ENCODE measurements at places on chromosomes 7 and 10.

- DNase-seq: no peak
Measured at GRCh38 chr10:29131952-29132547, 156.8 kb upstream of the LYZL1 start.

DNA sequence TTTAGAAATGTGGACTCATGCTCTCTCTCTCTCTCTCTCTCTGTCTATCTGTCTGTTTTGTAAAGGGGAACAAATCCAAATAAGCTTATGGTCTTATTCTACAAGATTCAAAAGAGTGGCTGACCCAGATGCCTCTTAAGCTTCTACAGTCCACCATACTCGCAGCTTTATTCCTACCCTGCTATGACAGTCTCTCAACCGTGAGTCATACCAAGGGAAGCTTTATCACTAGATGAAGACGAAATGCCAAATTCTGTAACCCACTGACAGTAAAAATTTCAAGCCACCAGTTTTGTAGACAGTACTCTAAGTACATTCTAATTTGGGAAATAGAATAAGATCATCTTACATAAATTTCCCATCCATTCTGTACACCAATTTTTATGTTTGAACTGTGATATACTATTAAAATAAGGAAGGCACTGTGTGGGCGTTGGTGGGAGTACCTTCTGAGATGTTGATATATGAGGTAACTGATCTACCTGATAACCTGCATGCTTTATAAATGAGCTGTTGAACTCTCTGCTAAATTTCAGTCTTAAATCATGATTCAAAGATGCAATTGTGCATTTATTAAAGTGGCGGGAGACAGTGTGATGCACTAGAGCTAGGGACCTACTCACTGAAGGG, 153.2 kb downstream of the KLF6 start:
- no peak for DNase-seq

- no peak for DNase-seq
Measured at GRCh38 chr7:127872122-127872521, 159.1 kb downstream of the LRRC4 start.

DNA sequence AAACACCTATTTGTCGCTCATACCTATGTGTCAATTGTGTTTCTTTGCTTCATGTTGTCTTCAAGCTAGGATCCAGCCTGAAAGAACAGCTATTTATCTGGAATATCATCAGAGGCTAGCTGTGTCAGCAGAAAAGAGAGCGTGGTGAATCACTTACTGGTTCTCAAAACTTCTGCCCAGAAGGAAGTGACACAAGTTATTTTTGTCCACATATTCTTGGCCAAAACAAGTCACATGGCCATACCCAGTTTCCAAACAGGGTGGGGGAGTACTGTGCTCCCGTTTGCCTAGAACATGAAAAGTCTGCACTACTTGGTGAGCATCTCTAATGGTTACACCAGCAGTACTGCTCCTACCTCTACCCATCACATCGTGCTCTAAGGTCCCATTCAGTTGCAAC, 160.9 kb upstream of the CSTF2T start:
- peak; percentile 35 for DNase-seq

- DNase-seq: no peak
Measured at GRCh38 chr10:57621466-57621865, 646.2 kb downstream of the IPMK start.

GRCh38 chr10:47062441-47063200, 151.4 kb downstream of the PTPN20 start:
- DNase-seq: no peak

DNA sequence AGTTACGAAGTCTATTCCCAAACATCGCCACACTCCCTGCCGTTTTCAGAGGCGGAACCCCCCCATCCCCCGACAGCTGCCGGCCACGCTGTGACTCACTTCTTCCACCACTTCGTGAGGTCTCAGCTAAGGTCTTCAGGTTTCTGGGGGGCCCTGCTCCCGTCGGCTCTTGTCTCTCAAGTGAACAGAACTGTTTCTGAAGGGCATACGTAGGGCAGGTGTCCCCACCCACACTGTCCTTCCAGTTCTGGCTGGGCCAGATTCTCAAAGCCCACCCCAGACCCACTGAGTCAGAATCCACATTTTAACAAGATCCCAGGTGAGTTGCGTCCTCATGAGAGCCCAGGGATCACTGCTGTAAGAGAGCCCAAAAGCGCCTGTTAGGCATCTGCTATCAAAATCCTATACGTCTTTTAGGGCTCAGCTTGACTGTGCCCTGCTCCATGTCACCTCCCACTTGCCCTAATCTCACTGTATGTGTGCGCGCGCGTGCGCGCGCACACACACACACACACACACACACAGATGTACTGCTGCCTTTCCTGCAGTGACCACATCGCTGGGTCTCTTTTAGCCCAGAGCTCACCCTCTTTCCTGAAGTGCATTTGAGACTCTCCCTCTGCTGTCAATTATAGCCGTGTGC, 78.8 kb downstream of the PROSER2 start:
- no peak for DNase-seq

DNA sequence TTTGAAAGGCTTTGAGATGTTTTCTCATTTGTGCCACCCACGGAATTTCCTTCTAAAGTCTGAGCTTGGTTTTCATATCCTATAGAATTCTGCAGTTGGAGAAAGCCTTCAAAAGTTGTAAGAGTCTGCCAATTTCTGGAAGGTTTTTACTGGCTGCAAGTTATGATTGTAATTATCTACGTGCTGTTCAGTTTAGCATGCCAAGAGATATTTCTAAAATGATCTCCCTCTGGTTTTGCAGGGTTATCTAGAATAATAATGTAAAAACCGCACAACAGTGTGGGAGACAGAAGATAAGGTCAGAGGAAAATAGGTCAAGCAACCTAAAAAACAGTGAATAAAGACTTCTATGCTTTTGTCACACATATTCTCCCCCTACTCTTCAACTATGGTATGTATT, 69.3 kb downstream of the MTERF1 start:
- DNase-seq: no peak

DNA sequence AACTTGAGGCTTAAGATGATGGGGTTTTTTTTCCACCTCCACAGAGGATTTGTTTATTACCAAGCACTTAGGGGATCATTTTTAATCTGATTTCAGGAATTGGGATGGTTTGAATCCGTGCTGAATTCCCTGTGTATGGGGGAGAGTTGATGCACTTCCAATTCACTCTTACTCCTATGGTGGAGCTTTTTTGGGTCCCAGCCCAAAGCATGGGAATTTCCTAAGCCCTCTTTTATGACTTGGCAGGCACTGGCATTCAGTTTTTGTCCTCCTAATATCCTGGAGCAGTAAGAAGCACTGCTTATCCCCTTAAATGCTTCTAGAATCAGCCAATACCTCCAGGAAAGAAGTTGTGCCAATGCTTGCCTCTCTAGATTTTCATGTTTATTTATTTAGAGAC, 78.7 kb downstream of the HYCC1 start:
- peak; percentile 47 for DNase-seq

DNA sequence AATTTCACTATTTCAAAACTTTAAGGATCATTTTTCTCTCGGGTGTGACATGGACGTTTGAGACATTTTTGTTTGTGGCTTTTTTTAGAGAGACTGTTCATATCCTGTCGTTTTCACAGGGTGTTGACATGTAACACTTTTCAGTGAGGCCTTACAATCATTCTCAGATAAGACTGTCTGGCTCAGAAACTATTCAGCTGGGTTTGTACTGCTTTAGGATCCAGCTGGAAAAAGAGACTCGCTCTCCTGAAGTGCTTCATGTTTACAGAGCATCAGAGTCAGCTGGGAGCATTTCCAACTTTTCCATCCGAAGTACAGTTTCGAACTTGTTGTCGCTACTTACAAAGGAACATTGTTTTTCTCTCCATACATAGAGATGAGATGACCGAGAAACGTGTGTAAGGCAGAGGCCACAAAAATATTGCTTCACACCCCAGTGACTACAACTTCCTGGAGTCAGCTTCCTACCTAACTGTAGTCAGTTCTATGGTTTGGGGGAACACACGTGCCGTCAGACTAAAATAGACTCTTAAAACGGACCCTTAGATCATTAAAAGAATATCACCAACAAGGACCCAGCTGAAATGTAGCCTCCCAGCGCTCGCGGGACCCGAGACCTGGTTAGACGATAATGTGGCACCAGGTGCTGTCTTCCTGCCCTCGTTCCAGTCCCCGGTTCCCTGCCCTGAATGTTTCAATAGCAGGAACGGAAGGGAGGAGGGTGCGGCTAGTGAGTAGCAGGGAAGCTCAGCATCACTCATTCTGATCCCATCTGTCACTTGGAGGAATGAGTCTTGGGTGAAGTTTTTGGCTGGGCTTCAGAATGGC, 78.0 kb downstream of the MKI67 start:
- no peak for DNase-seq

- DNase-seq: peak; percentile 39
Measured at GRCh38 chr7:40133561-40134427, 628 bp downstream of the MPLKIP start.

- DNase-seq: no peak
Measured at GRCh38 chr7:106017657-106018056, 54.6 kb downstream of the CDHR3 start.

DNA sequence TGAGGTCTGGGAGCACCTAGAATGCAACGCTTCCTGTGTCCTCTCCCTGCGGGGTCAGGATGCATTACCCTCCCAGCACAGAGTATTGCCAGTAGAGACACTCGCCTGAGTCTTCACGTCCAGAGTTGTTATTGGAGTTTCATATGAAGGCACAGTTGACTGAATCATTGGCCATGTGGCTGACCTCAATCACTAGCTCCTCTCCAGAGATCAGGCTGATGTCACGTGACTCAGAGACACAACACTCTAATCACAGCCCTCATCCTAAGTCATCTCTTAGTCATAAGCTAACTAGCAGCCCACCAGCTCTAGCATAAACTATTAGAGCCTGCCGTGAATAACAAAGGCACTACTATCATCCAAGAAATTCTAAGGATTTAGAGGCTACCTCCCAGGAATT, 107.8 kb downstream of the HECW1 start:
- peak; percentile 45 for DNase-seq

DNA sequence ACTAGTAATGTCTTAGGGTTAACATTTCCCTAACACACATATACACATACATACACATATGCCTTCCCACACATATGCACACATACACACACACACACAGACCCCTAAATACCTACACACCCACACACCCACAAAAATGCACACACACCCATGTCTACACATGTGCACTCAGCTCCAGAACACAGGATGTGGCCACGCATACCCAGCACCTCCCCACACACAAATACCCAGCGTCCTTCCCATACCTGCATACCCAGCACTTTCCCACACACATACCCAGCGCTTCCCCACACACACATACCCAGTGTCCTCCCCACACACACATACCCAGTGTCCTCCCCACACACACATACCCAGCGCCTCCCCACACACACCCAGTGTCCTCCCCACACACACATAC, 534.9 kb downstream of the DNAJB6 start:
- DNase-seq: no peak

- no peak for DNase-seq
Measured at GRCh38 chr10:6473430-6473829, 106.6 kb downstream of the PRKCQ start.

- DNase-seq: peak; percentile 98
Measured at GRCh38 chr7:90178679-90179278, 24.5 kb downstream of the STEAP1 start.

DNA sequence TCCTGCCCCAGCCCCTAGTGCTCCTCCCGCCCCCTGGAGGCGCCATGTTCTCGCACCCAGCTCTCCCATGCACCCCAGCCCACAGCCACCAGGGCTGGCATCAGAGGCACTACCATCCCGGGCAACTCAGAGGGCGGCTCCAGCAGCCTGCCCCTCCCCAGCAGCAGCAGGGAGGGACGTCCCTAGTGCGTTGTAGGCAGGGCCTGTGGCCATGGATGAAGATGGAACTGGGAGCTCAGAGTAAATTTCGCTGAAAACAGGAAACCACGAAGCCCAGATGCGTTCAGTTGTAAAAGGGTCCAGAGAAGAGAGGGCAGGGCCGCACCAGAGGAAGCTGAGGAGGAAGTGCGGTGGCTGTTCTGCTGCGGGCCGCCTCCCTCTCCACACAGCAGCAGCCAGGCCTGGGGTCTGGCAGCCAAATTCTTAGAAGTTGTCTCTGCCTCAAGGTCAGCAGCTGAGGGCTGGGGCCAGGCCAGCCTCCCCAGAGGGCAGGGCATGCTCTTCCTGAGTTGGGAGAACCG, 24.6 kb downstream of the VSIR start:
- DNase-seq: no peak

DNA sequence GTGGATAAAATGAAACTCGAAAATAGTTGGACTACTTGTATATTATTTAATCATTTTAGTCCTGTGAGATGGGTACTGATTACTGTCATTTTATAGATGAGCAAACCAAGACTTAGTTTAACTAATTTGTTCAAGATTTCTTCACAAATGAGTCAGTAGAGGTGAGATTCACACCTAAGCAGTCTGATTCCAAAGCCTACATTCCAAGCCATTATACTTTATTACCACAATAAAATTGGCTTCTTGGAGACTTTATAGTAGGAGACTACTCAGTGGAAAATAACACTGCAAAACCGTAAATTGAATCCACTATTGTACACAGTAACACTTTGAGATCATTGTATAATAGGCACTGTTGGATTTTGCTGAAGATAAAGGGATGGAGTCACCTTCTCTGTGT, 2.2 kb downstream of the PHTF2 start:
- no peak for DNase-seq

DNA sequence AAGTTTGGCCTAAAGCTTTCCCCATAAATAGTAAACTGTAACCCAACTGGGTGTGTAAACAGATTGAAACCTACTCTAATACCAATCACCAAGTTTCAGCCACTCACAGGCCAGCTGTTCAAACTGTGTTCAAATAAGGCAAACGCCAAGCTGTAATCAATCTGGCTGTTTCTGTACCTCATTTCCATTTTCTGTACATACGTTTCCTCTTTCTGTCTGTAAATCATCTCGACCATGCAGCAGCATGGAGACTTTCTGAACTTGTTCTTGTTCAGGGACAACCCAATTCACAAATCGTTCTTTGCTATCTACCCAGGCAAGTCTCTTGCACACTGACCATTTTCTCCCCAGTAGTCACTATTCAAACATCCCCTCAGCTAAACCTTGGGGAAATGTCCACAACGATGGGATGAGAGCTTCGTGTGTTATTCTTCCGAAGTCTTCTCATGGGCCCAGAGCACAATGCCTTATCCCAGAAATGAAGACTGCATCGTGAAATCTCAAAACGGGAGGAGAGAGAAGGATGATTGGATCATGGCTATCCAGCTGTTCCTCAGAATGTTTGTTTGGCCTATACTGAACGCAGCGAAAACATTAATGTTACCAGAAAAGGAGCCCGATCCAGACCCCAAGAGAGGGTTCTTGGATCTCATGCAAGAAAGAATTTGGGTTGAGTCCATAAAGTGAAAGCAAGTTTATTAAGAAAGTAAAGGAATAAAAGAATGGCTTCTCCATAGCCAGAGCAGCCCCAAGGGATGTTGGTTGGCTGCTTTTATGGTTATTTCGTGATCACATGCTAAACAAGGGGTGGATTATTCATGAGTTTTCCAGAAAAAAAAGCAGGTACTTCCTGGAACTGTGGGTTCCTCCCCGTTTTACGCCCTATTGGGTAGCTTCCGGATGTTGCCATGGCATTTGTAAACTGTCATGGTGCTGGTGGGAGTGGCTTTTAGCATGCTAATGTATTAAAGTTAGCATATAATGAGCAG, 86.2 kb downstream of the SLC16A9 start:
- no peak for DNase-seq

GRCh38 chr10:70302292-70302691, 18.5 kb upstream of the NPFFR1 start:
- DNase-seq: peak; percentile 22

GRCh38 chr7:37825038-37825437, 23.4 kb upstream of the NME8 start:
- no peak for DNase-seq
